ENCODE measurements at places on chromosomes 1 and 21. TPM values are rescaled to one million over a fixed set of nuclear protein-coding genes. Genes with fewer than 3 reads are reported as not detected.

Gene ATF6
- 48.7 TPM for total RNA-seq

- no peak for DNase-seq
Measured at GRCh38 chr1:243505986-243506689, 250.3 kb downstream of the SDCCAG8 start.

GRCh38 chr1:198187973-198188588, 31.3 kb downstream of the NEK7 start:
- DNase-seq, result no peak

Gene ATAD3C
- not detected for total RNA-seq

GRCh38 chr1:170318141-170318540, 172.4 kb downstream of the NTMT2 start:
- no peak for DNase-seq

- no peak for DNase-seq
Measured at GRCh38 chr1:238052496-238053266, 162.0 kb upstream of the ZP4 start.

Gene KRTAP21-3
- total RNA-seq, result not detected

Gene SAMD13
- 1.5 TPM for total RNA-seq

DNA sequence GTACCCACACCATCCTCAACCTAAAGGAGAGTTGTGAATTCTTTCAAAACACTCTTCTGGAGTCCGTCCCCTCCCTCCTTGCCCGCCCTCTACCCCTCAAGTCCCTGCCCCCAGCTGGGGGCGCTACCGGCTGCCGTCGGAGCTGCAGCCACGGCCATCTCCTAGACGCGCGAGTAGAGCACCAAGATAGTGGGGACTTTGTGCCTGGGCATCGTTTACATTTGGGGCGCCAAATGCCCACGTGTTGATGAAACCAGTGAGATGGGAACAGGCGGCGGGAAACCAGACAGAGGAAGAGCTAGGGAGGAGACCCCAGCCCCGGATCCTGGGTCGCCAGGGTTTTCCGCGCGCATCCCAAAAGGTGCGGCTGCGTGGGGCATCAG, 638 bp upstream of the OLIG2 start:
- no peak for DNase-seq

DNA sequence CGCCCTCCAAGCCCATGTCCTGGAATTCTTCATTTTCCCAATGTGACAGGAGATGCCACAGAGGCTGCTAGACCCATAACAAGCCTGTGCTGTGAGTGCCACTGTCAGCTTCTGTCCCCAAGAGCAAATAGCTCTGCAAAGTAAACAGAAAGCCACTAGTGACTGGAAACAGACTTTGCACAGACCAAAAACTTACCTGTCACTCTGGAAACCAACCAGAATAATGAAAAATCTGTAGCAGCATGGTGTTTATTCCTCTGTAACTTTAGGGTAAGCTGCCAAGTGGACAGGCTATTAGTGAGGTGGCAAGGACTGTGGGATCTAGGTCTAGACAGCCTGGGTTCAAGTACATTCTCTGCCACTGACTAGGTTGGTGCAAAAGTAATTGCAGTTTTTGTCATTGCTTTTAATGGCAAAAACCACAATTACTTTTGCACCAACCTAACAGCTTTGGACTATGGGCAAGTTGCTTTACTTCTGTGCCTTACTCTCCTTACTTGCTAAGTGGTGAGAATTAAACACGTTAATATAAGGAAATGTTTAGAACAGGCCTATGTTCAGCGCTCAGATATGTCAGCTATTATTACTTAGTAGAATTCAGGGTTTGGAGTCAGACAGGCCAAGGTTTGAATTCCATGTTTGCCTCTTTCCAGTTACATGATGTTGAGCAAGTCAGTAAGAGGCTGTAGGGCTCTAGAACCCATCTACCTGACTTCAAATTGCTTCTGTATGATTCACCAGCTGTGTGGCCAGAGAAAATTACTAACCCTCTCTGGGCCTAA, at the start of gene C8B:
TSS of gene C8B (minus strand) at position 100 of the 782 bp plus-strand sequence. CDS start at position 33, 67 bp downstream.
- DNase-seq, result no peak

Gene IL6R
- total RNA-seq, result 13.9 TPM

DNA sequence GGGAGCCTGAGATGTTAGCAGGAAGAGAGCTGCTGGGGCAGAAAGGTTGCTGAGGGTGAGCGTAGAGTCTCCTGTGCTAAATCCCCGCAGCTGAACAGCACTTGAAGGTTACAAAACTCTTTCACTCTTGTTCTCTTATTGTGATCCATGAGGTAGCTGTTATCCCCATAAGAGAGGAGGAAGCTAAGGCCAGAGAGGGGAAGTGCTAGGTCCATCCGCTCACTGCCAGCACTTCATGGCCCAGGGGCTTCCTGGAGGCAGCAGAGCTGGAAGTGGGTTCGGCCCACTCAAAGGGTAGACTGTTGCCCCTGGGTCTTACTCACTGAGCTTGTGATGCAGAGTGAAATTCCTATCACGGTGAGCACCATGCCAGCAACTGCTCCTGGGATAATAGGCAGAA, 5.6 kb downstream of the TMEM234 start:
- no peak for DNase-seq

DNA sequence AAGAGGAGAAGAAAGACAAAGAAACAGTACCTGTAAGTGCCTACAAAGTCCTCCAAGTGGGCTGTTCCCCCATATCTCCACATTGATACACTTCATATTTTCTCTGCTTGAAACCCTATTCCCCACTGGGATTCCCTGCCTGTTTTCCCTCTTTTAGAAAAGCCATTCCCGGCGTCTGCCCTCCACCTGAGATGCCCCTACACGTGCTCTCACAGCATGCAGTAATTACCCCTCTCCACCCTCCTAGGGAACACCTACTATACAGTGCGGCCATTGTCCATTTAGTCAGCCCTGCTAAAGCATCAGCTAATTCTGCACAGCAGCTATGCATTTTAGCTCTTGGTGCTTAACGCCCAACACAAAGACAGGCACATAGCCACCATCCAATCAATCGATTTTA, 135.7 kb upstream of the TIAM1 start:
- no peak for DNase-seq

Measured in glomerular endothelial cell (primary cell).